ENCODE measurements at places on chromosomes 4 and X.
A peak's percentile ranks its signal among the peaks of the same experiment; 100 is the strongest.

DNA sequence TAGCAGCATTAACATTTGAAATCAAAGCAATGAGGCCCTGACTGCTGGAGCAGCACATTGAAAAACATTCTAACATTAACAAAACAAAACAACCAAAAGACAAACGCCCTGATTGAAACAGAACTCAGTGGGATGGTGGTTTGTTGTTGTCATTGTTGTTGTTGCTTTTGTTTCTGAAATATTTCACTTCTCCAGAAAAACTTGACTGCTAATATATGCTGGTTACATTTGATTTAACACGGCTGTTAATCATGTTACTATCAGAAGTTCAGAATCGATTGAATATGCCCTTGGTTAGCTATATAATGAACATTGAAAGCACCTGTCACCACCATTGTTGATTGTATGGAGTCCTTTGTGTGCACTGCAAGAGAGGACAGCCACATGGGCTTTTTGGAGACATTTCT, 790.4 kb upstream of the GALNTL6 start:
- DNase-seq = no peak

DNA sequence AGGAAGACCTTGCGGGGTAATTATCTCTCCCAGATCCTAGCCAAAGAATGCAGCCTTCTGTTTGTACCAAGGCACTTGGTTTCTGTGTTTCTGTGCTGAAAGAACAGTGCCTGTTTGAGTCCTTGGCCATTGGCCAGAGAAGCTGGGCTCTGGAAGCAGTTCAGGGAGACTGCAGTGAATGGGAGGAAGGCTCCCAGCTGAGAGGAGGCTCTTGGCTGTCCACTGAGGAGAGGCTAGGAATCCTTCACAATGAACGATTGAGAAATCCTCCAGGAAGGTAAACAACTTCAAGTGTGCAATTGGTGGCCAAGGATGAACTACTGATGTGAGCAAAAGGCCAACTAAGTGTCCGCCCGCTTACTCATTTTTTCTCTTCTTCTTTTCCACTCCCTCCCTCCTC, 61.3 kb downstream of the HS3ST1 start:
- DNase-seq = no peak

- no peak for DNase-seq
These were observed 189.1 kb downstream of the SLC7A11 start for GRCh38 chr4:138052806-138053632.

GRCh38 chrX:68090266-68090665, 343.0 kb downstream of the OPHN1 start:
- no peak for DNase-seq

DNA sequence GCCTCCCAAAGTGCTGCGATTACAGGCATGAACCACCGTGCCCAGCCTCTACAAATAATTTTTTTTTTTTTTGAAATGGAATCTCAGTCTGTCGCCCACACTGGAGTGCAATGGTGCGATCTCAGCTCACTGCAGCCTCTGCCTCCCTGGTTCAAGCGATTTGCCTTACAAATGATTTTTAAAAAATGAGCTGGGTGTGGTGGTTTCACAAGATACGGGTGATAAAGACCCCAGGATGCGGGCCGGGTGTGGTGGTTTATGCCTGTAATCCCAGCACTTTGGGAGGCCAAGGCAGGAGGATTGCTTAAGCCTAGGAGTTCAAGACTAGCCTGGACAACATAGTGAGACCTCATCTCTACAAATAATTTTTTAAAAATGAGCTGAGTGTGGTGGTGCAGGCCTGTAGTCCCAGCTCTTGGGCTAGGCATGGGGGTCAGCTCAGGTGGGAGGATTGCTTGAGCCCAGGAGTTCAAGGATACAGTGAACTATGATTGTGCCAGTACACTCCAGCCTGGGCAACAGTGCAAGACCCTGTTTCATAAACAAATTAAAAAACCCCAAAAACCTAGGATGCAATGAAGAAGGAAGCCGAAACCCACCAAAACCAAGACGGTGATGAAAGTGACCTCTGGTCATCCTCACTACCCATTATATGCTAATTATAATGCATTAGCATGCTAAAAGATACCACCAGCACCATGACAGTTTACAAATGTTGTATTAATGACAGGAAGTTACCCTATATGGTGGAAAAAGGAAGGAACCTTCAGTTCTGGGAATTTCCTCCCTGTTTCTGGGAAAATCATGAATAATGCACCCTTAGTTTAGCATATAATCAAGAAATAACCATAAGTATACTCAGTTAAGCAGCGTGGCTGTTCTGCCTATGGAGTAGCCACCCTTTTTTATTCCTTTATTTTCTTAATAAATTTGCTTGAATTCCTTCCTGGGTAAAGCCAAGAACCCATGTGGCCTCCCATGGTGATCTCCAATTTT, 27.7 kb downstream of the PDGFRA start:
- DNase-seq = no peak

- DNase-seq = no peak
These were observed 289.5 kb downstream of the USP46 start for GRCh38 chr4:52369649-52370048.

GRCh38 chr4:17526695-17527477, 11.9 kb downstream of the CLRN2 start:
- no peak for DNase-seq

GRCh38 chr4:81963763-81964020, 410.1 kb downstream of the HNRNPD start:
- DNase-seq = no peak

DNA sequence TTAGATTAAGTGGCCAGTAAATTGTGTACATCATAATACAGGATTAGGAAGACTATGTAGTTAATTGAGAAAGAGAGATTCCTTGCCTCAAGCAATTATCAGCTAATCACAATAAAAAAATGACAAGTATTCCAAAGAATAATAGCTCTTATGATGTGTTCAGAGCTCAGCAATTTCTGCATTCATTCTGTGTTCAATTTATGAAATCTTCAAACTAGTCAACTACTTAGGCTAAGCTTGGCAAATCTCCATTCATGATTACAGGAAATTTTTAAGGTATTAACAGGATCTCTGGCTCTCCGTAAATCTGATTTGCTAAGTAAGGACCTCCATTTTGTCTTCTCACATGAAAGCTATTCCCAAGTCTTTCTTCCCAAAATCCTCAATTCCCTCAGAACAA, 256.9 kb upstream of the TEX13A start:
- DNase-seq = no peak

GRCh38 chr4:114116861-114117260, 137.4 kb upstream of the ARSJ start:
- DNase-seq = no peak

GRCh38 chr4:172708184-172708583, 460.4 kb upstream of the GALNT7 start:
- DNase-seq = no peak

- DNase-seq = no peak
These were observed 66.9 kb downstream of the GRIA2 start for GRCh38 chr4:157287445-157287844.

GRCh38 chr4:106687026-106687425, 318.4 kb upstream of the GIMD1 start:
- no peak for DNase-seq

- no peak for DNase-seq
These were observed 23.0 kb downstream of the NAT8L start for GRCh38 chr4:2082118-2082517.

GRCh38 chr4:88744609-88745008, 47.0 kb upstream of the NAP1L5 start:
- no peak for DNase-seq

DNA sequence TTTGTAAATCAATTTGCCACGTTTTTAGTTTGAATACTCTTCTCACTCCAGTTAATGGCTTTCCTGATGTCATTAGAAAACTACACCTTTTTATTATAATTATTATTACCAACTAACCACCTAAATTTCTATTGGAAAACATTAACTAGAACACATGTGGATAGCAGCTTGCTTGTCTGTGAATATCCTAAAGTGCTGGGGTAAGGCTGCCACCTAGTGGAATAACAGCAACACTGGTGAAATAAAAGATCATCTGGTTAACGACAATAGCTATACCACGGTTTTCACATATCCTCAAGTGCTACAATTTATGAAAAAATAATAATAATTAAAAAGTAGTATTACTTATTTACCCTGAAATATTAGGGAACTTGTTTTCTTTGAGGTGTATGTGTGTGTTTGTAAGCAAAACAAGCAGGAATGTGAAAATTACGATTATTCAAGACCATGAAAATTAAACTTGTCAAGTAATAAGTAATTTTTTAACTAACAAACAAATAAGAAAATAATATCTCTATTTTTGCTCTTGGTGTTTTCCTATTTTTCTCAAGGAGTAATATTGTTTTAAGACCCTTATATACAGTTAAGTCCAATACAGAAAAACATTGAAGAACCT, 130.1 kb upstream of the TECRL start:
- DNase-seq = peak; percentile 49

DNA sequence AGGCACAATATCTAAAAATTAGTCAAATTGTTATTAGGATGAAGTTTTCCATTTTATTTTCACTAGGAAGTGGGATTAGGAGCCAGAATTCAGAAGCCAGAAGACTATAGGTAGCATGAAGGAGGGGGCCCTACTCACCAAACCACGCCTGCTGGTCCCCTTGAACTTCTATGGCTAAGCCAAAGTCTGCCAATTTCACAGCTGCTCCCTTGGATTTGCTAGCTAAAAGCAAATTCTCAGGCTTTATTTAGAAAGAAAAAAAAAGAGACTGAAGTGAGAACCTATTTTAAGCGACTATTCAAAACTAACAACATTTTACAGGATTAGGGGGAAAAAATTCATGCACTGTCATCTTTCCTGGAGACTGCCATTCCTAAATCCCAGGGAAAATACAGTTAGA, 224.3 kb downstream of the CAMK2D start:
- DNase-seq = no peak

GRCh38 chrX:8971116-8971515, 62.8 kb downstream of the FAM9B start:
- DNase-seq = peak; percentile 57

GRCh38 chrX:29913647-29914046, 301.7 kb upstream of the MAGEB2 start:
- DNase-seq = no peak

GRCh38 chrX:77276742-77277141, 170.4 kb upstream of the FGF16 start:
- no peak for DNase-seq

DNA sequence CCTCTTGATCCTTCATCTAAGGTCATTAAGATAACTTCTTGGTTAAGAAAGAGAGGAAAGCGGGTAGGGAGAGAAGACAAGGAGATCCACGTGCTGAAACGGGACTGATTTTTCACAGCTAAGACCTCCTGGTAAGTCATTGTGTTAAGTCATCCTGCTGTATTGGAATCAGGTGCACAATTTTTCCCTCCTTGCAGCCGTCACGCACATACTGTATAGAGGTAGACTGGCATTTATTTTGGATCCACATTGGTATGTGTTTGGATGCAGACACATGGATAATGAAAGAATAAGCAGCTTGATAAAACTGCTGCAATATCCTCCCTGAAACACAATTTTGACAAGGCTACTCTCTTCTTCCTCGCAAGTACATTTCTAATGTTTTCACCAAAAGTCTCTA, 60.1 kb upstream of the NAP1L5 start:
- DNase-seq = no peak

DNA sequence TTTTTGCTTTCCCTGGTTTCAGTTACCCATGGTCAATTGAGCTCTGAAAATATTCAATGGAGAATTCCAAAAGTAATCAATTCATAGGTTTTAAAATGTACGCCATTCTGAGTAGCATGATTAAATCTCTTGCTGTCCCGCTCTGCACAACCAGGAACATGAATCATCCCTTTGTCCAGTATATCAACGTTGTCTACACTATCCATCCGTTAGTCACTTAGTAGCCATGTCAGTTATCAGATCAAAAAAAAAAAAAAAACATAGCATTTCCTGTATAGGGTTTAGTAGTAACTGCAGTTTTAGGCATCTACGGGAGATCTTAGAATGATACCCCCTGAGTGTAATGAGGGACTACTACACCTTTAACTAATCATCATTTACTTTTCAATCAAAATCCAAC, 15.1 kb downstream of the LAMP2 start:
- peak; percentile 38 for DNase-seq

- DNase-seq = no peak
These were observed 106.6 kb upstream of the WDR44 start for GRCh38 chrX:118239178-118239870.

GRCh38 chr4:83548151-83548905, 12.4 kb downstream of the GPAT3 start:
- DNase-seq = peak; percentile 96

DNA sequence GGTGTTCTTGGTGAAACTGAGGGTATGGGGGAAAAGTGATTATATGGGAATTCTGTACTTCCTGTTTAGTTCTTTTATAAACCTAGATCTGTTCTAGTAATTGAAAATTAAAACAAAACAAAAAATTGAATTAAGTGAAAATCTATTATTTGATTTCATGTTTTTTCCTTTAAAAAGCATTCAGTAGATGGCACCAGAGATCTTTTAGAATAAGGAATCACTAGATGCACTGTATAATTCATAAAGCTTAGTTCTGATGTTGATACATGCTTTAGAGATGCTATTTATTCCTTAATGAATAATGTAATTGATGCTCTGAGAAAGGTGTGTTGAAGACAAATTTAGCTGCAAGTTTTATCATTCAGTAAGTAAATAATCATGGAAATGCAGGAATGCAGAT, 87.3 kb downstream of the LCORL start:
- no peak for DNase-seq

DNA sequence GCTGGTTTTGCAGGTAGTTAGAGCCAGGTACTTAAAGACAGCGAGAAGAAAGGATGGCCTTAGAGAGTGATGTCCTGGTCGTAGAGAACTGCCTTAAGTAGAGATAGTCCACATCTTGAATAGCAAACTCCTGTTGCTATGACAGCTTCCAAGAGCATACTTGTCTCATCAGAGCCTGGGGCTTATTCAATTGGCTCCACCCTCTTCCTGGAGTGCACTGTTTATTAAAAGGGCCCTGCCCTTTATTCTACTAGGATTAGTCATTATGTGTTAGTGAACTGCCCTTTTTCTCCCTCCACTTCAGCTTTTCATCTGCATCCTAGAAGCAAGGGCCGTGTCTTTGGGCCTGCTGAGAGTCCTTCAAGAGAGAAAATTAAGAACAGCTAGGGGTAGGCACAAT, 94.5 kb upstream of the EOLA2 start:
- DNase-seq = peak; percentile 84

- DNase-seq = no peak
These were observed 89.2 kb downstream of the NHS start for GRCh38 chrX:17464194-17464593.

DNA sequence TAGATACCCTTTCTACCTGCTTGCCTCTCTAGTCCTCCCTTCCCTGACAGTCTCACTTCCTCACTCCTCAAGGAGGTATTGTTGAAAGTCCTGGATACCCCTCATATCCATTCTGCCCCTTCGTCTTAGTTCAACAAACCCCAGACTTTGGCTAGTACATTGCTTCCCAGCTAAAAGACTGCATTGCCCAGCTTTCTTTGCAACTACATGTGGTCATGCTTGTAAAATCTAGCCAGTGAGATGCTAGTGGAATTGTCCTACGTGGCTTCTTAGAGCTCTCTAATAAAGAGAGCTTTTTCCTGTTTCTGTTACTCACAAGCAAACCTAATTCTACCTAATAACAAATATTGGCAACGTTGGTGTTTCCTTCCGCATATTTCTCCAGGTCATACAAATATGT, 237.9 kb upstream of the PSAPL1 start:
- DNase-seq = no peak

GRCh38 chrX:17774053-17774452, 36.8 kb downstream of the SCML1 start:
- DNase-seq = no peak

GRCh38 chr4:81611221-81611620, 139.5 kb upstream of the RASGEF1B start:
- no peak for DNase-seq
